ENCODE measurements at places on chromosomes 7 and 10.
A peak's percentile ranks its signal among the peaks of the same experiment; 100 is the strongest.

DNA sequence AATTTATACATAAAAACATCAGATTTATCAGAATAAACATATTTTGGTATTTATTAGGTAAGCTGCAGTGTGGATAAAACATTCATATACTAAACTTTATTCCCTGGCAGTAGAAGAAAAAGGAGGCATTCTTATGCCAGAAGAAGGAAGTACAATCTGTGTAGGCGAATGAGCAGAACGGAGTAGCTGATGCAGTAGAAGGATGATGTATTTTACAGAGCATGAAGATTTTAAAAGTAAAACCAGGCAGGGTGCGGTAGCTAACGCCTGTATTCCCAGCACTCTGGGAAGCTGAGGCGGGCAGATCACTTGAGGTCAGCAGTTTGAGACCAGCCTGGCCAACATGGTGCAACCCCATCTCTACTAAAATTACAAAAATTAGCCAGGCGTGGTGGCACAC, 294.9 kb upstream of the MKLN1 start:
- no peak for DNase-seq

DNA sequence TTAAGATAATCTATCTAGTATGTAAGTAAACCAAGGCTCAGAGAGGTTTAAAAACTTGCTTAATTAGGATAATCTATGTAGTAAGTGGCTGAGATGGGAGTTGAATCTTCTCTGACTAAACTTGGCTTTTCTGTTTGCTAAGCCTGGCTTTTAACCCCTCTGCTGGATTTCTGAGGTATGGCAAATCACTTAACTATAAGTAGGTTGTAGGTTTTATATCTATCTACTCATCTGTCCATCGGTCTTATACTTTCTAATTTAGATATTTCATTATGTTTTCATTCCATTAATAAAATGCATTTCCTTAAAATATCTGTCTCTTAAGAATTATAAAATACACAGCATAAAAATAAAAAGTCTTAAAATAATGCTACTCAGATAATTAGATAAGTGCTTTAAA, 59.4 kb downstream of the ST7 start:
- DNase-seq, result no peak

DNA sequence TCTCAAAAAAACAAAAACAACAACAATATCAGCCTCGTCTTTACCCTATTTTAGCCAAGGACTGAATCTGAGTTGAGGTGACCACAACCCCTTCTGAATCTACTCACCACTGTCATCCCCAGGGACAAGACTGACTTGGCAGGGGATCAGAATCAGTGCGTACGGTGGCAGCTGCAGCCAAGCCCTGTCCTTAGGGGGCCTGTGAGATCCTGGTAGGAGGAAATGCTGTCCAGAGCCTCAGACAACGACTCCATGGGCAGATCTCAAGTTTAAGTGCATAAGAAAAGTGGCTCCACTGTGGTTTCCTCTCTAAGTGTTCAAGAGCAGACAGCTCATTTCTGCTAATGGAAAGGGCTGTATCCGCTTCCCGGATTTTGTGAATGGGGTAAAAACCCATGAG, 22.4 kb upstream of the CYTH3 start:
- no peak for DNase-seq

- DNase-seq, result peak; percentile 5
These were observed 650 bp downstream of the UBE2D1 start for GRCh38 chr10:58335306-58336005.

GRCh38 chr10:67607472-67607871, 88.5 kb downstream of the CTNNA3 start:
- no peak for DNase-seq

DNA sequence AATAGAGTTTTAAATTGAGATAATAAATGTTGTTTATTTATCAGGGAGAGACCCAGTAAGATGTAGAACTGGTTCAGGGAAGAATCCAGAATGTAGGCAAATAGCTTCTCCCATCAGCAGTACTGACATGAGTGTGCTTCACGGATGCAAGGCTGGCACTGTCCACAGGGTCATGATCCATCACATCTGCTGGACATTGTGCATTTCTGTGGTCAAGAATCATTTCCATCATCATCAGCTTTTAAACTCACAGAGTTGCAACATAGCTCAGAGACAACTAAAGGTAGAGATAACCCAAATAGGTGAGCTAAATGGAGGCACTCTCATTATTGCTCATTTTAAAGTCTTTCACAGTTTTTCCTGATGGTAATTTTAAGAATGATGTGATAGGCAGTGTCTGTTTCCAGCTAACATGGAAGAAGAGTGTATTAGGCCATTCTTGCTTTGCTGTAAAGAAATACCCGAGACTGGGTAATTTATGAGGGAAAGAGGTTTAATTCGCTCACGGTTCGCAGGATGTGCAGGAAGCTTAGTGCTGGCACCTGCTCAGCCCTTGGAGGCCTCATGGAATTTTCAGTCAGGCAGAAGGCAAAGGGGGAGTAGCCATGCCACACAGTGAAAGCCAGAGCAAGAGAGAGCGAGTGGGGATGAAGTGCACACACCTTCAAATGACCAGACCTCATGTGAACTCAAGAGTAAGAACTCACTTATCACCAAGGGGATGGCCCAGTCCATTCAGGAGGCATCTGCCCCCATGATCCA, 80.8 kb downstream of the INPP5A start:
- DNase-seq, result no peak
